Tibial artery (tissue), 4 donors: ENCODE measurements at places on chromosomes 3 and 15.

DNA sequence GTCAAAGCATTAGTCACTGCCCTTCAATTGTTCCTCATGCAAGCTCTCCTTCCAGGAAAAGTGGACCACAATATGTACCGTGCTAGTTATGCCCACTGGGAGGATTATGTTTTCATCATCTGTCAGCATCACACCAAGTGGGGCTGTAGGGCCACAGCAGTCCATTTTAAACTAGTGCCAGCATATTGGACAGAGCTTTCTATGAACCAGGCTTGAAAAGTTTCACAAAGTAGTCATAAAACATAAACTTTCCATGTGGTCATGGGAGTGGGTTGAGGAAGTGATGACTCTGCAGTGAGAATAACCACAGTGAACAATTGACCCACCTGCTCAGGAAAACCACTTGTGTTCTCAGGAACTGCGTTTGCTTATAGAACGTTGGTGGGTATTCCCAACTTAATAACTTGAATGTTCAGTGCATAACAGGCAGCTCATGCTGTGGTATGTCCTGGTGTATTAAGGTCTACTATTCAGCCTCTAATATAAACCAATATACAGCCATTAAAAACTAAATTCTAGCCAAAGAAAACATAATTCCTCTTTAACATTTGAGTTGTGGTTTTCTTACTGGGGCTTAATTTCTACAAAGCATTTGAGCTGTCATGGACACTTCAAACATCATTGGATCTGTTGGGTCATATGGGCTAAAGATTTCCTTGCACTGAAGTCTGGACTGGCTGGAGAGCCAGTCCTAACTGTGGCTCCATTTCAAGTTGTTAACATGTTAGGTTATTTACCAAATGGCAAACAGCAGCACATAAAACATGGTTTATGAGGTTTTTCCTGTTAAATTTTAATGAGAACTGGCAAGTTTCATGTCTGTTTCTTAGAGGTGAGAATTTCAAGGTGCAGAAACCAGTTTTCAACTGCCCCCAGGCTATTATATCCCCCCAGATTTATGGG lies 274.1 kb downstream of the OTOL1 start:
- DNase-seq = no peak

DNA sequence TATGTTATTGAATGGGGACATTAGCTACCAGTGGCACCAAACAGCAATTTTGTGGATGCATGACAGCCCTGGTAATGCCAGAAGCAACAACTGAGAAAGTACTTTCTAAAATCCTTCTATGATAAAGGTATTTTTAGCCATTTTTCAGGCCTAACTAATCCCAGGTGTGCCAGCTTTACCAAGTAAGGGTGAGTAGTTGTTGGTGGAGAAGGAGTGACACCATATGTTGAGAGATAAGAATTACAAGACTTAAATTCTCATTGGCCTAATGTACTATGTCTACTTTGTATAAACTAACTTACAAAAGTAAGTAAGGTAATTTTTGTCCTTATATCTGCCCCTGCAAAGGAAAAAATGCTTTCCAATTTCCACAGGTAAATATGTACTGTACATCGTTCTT lies 4.1 kb upstream of the COX17 start:
- no peak for DNase-seq

DNA sequence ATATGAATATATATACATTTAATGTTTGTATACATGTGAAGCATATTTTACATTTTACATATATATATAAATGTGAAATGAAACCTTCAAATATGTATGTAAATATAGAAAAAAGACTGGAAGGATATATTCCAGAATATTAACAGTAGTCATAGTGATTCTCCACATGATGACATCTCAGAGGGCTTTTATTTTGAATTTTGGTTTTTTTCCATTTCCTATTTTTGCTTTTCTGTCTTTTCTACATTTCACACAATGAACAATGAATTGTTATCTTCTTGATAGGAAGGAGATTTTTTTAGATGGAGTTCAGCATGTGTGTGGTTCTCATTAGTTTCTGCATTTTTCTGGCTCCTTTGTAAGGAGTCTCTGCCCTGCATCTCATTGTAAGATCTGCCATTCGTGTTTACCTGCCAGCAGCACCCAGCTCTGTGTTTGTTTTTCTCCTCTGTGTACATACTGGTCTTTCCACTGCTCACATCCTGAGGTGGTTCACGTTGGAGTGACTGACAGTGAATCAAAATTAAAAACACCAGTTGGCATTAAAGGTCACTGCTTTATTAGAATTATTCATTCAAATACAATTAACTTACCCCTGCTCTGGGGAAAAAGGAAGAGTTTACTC lies 425.3 kb upstream of the MDFIC2 start:
- DNase-seq = no peak

DNA sequence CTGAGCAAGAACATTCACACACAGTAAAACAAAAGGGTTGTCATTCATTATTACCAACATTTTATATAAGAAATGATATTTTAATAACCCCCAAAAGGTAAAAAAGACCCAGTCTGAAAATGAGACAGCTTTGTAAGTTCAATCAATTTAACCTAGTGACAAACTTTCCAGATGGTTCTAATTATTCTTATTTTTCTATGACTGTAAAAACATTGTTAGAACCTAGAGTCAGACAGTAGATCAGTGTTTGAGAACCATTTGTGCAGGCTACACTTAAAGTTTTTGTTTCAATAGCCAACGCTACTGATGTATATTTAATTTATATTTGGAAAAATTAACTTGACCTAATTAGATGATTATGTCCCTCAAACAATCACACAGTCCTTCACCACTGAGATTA lies 708.4 kb upstream of the CBLB start:
- DNase-seq = no peak
